ENCODE measurements at places on chromosomes 11 and 22. TPM values are rescaled to one million over a fixed set of nuclear protein-coding genes. Genes with fewer than 3 reads are reported as not detected.

DNA sequence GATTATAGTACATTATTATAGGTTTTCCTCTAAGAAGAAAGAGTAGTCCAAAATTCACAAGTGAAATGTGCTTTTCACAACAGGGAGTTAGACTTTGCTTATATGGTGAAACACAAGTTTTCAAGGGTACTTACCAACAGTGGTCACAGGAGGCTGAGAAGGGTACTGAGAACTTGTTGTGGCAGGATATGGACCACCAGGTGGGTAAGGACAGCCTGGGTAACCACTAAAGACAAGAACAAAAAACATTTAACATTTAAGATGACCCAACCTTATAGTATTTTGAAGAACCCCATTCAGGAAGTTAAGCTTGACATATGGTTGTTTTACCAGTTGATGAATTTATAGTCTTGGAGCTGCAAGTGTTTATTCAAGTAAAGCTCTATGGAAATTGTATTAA is 24.4 kb downstream of the TSG101 start:
- no peak overlapping the region for H3K27ac ChIP-seq
- DNase-seq = no peak
- no peak overlapping the region for H3K4me3 ChIP-seq

DNA sequence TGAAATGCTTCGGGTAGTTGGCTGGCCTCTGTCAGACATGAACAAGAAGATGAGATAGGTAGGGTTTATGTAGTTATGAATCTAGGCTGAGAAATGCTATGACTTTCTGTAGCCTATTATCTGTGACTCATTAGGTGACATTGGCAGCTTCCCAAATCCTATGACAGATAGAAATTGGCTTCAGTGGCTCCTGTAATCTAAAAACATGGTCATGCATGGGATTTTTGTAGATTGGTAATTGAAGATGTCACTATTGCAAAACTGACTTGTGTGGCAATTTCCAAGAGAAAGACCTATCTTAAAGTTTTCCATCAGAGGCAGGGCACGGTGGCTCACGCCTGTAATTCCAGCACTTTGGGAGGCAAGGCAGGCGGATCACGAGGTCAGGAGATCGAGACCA is 29.4 kb upstream of the GRIK4 start:
- H3K4me3 ChIP-seq = no peak overlapping the region
- no peaks in the 10 kb centered on the region for H3K27me3 ChIP-seq
- peaks cover 10% of the 10 kb centered on the region for H3K36me3 ChIP-seq
- no peak for DNase-seq

DNA sequence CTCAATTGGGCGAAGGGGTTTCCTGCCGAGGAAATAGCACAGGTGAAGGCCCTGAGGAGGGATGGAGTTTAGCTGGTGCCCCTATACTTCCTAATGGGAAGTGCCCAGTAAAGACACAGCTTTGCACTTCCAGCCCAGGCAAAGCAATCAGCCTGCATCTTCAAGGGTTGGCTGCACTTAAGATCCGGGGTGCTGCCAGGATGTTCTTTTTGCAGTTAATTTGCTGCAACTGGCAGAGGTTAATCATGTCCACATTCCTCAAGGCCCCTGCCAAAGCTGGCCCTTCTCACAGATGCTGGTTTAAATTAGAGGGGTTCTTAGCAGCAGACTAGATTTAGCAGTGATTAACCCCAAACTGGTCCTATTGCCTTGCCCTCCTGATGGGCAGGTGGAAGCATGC is 137.7 kb upstream of the NAV2 start:
- no peaks in the 10 kb centered on the region for H3K4me1 ChIP-seq
- no peak overlapping the region for H3K27ac ChIP-seq
- H3K36me3 ChIP-seq = no peaks in the 10 kb centered on the region
- DNase-seq = no peak

DNA sequence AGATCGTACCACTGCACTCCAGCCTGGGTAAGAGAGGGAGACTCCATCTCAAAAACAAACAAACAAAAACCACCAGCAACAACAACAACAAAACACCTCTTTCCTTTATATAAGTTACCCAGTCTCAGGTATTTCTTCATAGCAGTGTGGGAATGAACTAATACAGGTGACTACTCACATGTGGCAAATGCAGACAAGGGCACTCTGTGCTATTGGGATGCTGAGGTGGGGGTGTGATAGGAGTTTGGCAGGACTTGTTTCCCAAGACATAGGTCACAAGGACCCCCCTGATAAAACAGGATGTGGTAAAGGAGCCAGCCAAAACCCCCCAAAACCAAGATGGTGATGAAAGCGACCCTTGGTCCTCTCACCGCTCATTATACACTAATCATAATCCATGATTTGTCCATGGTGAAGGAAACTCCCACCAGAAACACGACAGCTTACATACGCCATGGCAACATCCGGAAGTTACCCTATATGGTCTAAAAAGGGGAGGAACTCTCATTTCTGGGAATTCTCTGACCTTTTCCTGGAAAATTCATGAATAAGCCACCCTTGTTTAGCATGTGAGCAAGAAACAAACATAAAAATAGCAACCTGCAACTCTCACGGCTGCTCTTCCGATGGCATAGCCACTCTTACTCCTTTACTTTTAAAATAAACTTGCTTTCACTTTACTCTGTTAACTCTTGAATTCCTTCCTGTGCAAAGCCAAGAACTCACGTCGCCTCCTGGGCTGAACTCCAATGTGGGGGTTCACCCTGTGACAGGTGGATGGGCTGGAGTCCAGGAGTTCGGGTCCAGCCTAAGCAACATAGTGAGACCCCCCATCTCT is 18.8 kb upstream of the INCENP start:
- H3K27me3 ChIP-seq = peaks cover 10% of the 10 kb centered on the region
- DNase-seq = no peak
- peak overlapping the region; percentile 80 for H3K4me3 ChIP-seq
- peak overlapping the region; percentile 83 for H3K27ac ChIP-seq
- peaks cover 14% of the 10 kb centered on the region for H3K4me1 ChIP-seq

DNA sequence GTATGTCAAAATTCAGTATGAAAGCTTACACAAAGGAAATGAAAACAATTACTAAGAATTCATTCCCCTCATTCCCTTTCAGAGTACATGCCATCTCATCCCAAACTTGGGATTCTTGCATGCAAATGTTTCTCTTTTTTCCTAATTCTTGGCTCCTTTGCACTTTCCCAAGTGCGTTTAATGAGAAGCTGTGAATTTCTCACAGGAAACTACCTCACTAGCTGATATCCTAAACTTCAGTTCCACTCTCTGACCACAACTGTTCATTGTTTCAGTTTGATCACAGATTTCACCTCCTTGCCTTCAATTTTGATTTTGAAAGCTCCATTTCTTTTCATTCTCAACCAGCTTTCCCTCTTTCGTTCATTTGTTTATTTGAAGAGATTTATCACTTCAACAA is 5.9 kb upstream of the ARL14EP start:
- no peaks in the 10 kb centered on the region for H3K36me3 ChIP-seq
- no peak overlapping the region for H3K27ac ChIP-seq
- peaks cover 8% of the 10 kb centered on the region for H3K4me1 ChIP-seq
- DNase-seq = no peak
- no peak overlapping the region for H3K4me3 ChIP-seq
- H3K27me3 ChIP-seq = peaks cover 8% of the 10 kb centered on the region

GRCh38 chr11:44104481-44105294 is 9.2 kb downstream of the EXT2 start:
- DNase-seq = no peak
- H3K36me3 ChIP-seq = peaks cover 10% of the 10 kb centered on the region
- peaks cover 3% of the 10 kb centered on the region for H3K4me1 ChIP-seq
- H3K27ac ChIP-seq = no peak overlapping the region
- H3K4me3 ChIP-seq = no peak overlapping the region

- peaks cover 27% of the 10 kb centered on the region for H3K27me3 ChIP-seq
- no peak for DNase-seq
- H3K36me3 ChIP-seq = no peaks in the 10 kb centered on the region
- no peak overlapping the region for H3K27ac ChIP-seq
Measured at GRCh38 chr11:45384711-45385241, 98.6 kb upstream of the SYT13 start.

- H3K4me3 ChIP-seq = peak overlapping the region; percentile 61
- peaks cover 2% of the 10 kb centered on the region for H3K4me1 ChIP-seq
- H3K36me3 ChIP-seq = no peaks in the 10 kb centered on the region
- peak; percentile 84 for DNase-seq
- no peak overlapping the region for H3K27ac ChIP-seq
- H3K27me3 ChIP-seq = peaks cover 18% of the 10 kb centered on the region
Measured at GRCh38 chr11:554428-555226, 5.9 kb downstream of the LMNTD2 start.

- DNase-seq = peak; percentile 19
- no peaks in the 10 kb centered on the region for H3K36me3 ChIP-seq
- no peak overlapping the region for H3K27ac ChIP-seq
Measured at GRCh38 chr22:29147331-29147899, 58.3 kb upstream of the EMID1 start.

DNA sequence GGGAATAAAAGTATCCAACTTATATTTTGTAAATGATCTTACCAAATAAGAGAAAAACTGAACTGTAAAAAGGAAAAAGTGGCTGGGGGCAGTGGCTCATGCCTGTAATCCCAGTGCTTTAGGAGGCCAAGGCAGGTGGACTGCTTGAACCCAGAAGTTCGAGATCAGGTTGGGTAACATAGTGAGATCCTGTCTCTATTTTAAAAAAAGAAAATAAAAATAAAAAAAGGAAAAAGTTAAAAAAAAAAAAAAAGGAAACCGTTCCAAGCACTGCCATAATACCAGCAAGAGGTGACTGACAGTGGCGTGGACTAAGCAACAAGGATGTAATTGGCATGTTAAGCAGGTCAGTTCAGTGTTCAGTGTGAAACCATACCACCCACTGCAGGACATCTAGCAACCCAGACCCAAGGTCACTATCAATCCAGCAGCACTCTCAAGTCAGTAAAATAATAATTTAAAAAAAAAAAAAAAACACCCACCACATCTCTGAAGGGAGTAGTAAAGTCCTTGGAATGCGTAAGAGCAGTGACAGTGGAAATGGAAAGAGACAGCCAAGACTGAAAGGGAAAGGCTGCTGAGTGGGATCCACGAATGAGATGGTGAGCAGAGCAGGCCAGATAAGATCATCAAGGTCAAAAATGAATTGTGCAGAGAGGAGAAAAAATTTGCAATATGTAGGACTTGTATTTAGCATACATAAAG is 43.6 kb downstream of the MAPK1 start:
- no peak overlapping the region for H3K4me3 ChIP-seq
- no peak overlapping the region for H3K27ac ChIP-seq
- no peak for DNase-seq
- no peaks in the 10 kb centered on the region for H3K27me3 ChIP-seq
- peaks cover 4% of the 10 kb centered on the region for H3K36me3 ChIP-seq

- H3K27me3 ChIP-seq = no peaks in the 10 kb centered on the region
- DNase-seq = no peak
- no peak overlapping the region for H3K4me3 ChIP-seq
- H3K36me3 ChIP-seq = peaks cover 7% of the 10 kb centered on the region
- peaks cover 4% of the 10 kb centered on the region for H3K4me1 ChIP-seq
- no peak overlapping the region for H3K27ac ChIP-seq
Measured at GRCh38 chr11:72924568-72925190, 110.5 kb downstream of the ATG16L2 start.

ZNF280B gene
- total RNA-seq = 2.4 TPM

- H3K4me3 ChIP-seq = no peak overlapping the region
- peaks cover 37% of the 10 kb centered on the region for H3K36me3 ChIP-seq
- no peaks in the 10 kb centered on the region for H3K27me3 ChIP-seq
- no peak for DNase-seq
- H3K4me1 ChIP-seq = peaks cover 1% of the 10 kb centered on the region
Measured at GRCh38 chr11:44193856-44194255, 98.4 kb downstream of the EXT2 start.

BARX2 gene
- total RNA-seq = not detected

DNA sequence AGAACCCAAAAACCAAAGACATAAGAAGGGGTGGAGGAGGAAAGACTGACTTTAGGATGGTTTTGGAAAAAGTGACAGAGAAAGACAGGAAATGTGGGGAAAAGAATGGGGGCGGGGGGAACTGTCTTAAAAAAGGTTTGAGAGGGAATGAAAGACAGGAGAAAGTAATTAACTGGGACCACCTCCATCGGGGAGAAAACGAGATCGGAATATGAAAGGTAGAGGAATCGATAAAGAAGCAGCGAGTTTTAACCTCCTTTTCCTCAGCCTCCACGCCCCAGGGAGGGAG is 524 bp downstream of the MTMR2 start:
- peak overlapping the region; percentile 90 for H3K27ac ChIP-seq
- peaks cover 6% of the 10 kb centered on the region for H3K27me3 ChIP-seq
- peaks cover 23% of the 10 kb centered on the region for H3K4me1 ChIP-seq
- H3K4me3 ChIP-seq = peak overlapping the region; percentile 91

DLG2 gene
- 2.6 TPM for total RNA-seq

DNA sequence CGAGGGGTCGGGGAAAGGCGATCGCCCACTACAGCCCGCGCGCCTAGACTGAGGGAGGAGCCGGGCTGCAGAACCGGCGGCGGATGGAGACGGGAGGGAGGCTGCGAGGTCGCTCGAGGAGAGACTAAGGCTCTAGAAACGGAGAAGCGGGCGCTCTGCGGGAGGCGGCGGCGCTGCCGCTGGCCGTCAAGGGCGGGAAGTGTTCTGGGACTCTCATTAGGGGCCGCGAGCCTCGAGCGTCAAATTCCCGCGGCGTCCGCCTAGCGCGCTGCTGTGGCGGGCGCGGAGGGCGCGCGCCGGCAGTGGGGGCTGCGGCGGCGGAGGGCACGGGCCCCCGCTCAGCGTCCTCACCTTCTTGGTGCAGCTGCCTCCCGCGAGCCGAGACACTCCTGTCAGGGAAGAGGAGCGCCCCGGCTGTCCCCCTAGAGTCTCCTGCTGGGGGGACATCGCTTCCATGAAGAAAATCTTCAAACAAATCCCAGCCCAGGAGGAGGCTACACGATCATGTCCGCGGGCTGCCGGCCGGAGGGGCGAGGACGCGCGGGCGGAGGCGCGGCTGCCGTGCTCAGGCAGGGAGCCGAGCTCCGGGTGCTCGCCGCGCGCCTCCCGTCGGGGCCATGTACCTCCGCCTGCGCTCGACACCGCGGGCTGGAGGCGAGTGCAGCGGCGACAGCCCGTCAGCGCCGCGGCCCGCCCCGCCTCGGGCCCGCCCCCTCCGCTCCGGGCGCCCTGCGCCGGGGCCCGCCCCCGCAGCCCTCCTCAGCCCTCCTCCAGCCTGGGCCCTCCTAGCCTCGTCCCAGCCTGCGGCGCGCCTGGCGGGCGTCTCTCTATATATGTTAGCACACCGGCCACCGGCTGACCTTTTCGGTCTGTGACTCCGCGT is at the start of gene ARHGAP20:
Gene ARHGAP20, minus strand, starts transcription at position 662 of the 883 bp plus-strand sequence. Its CDS starts 206 bp downstream, at position 456.
- H3K27me3 ChIP-seq = peaks cover 55% of the 10 kb centered on the region
- DNase-seq = peak; percentile 69
- H3K4me1 ChIP-seq = peaks cover 9% of the 10 kb centered on the region
- H3K36me3 ChIP-seq = no peaks in the 10 kb centered on the region
- H3K27ac ChIP-seq = no peak within 1 kb of the TSS

DNA sequence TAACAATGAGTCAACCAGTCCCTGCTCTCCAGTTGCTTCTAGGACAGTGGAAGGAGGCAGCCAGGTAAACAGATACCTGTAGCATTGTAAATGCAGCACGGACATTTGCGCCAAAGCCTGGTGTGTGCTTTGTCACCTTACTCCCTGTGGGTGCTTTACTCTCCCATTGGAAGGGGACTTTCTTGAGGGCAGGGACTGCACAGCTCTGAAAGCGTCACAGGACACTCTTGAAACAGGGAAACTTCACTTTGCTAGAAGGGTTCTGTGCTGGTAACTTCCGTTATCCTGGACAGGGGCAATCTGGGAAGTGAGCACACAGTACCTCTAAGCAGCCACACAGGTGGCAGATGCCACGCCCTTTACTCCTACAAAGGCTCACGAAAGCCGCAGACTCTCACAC is 99.8 kb downstream of the MYO18B start:
- no peaks in the 10 kb centered on the region for H3K27me3 ChIP-seq
- no peak overlapping the region for H3K4me3 ChIP-seq
- peaks cover 3% of the 10 kb centered on the region for H3K4me1 ChIP-seq
- H3K36me3 ChIP-seq = no peaks in the 10 kb centered on the region
- no peak overlapping the region for H3K27ac ChIP-seq

KREMEN1 gene
- 0.19 TPM for total RNA-seq
